ENCODE measurements at places on chromosomes 4 and X.

DNA sequence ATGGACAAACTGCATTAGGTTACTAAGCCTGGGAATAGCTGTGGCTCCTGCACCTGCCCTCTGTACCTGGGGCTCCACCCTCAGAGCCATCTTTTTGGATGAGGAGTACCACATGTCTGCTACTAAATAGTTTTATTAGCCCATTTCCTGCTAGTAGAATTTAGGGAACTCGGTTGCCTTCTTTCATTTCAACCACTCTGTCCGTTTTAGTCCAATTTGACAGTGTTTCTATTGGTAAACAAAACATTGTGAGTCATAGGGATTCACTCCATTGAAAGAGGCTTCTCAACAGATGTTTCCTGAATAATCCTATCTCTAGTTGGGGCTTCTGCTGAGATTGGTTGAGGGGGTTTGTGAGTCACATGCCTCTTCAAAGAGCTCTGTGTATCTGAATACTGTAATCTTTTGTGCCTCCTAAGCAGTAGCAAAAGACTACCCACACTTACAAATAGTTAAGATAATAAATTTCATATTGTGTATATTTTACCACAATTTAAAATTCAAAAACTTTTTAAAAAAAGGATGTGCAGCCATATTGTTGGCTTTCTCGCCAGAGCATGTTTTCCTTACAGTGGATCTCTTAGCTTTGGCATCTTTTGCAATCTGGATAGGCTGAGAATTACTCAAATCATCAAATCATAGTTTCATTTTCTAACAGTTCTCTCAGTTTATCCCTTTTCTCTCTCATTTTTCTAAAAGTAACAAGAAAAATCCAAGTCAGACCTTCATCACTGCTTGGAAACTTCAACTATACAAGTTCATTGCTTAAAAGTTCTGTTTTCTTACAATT, 9.9 kb downstream of the FAM200B start:
- DNase-seq = no peak

GRCh38 chr4:90281541-90282355, 154.6 kb downstream of the CCSER1 start:
- DNase-seq = no peak

DNA sequence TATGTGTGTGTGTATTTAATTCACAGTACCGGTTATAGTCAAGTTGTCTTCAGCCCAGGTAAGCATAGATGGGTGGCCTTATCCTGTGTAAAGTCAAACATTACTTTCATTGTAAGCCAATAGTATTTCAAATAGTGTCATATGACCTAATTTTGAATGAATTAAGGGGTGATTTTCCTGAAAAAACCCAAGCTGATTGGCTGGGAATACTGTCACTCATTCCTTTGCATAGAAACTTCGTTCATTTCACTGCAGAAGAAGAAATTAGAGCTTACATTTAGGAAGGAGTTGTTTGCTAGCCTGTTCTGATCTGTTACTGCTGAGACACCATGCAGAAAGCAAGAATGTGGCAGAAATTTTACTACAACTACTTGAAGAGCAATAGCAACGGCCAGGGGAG, 45.4 kb downstream of the SMARCAD1 start:
- DNase-seq = no peak

- no peak for DNase-seq
Observed at GRCh38 chr4:172207886-172208285, 394.7 kb downstream of the GALNTL6 start.

DNA sequence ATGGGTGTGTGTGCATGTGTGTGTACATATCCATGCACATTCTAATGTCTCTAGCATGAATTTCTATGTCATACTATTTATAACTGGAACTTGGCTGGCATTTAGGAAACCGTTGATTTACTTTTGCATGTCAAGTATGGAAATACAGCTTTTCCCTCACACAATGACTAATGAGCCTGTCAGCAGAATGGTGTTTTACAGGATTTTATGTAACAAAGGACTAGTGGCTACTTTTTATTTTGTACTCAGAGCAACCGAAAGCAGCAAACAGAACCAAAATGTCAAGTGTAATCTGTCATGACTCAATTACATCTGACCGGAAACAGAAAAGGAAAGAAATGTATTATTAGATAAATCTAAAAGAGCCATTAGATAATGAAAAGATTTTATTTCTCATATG, 1911.5 kb upstream of the AGA start:
- no peak for DNase-seq

DNA sequence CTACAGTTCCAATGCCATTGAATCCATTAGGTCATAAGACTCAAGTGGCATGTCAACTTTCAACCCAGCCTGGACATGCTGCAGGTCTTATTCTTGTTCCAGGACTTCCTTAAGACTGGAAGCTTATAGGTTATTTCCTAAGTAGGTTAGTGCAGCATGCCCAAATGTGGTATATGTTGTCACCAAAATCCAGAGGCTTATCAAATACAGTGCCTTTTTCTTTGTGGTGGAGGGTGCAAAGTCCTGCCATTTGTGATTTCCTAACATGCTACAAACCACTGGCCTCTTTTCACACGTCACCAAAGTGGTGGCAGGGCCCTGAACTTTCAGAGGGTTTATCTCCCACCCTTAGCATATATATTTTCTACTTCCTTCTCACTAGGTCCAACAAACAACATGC, 9.7 kb upstream of the TMEM184C start:
- DNase-seq = no peak

DNA sequence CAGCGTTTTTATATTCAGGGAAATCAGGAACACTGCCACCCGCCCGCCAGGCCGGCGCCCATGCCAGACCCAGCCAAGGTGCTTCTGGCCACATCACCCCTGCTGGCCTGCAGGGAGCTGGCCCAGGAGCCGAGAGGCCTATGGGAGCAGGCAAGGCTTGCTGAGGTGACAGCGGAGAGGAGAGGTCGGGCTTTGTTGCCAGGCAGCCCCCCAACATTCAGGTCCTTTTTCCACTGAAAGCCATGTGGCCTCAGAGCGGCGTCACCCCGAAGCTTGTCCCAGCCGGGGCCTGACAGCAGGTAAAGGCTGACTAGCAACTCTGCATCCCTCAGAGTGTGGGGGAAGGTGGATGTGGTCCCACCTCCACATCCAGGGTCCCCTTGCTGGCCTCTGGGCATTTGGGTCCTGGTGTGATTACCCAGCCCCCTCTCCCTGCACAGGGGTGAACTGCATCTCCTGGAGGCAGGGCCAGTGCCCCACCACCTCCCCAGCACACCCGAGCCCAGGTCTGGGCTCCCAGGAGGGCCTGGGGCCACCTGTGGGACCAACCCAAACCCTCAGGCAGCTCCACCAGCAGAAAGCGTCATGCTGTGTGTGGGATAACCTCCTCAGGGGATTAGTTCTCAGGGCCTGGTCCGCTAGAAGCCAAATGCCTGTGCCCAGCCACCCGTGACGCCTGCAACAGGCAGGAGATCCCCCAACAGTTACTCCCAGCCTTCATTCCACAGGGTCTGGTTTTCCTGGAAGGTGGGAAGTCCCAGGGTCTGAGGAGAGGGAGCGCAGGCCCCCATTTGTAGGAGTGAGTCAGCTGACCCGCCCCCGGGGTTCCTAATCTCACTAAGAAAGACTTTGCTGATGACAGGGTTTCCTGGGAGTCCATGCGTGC, at the start of gene PDE6B:
Gene PDE6B (plus strand): TSS at position 869 of the 886 bp plus-strand sequence. CDS start 54 bp downstream, outside the sequence.
- DNase-seq = no peak

- DNase-seq = no peak
Observed at GRCh38 chr4:140095694-140096482, 58.1 kb downstream of the MAML3 start.

GRCh38 chr4:2284934-2285612, 23.2 kb upstream of the MXD4 start:
- no peak for DNase-seq

DNA sequence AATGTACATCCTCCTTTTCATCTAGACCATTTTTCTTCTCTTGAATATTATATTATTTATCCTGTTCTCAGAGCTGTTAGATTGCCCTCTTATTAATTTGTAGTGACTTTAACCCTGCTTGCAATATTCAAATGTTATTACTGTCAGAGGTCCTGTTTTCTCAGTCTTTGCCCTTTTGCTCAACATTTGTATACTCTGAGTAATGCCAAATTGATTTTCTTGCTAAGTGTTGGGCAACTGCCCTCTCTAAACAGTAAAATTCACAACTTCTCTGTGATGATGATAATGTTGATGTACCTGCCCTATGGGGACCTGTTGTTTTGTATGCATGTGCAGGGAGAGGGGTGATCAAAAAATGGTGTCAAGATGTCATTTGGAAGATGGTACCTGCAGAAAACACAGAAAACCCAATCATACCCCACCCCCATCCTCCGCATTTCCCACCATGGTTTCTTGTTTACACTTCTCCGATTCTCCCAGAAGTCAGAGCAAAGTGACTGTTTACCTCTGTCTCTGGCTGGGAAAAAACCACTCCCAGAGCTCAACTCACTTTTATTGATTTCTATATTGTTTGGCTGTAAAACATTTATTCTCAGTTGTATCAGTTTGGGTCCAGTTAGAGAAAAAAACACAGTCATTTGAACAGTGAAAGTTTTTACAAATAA, 694.0 kb downstream of the IL1RAPL1 start:
- no peak for DNase-seq

DNA sequence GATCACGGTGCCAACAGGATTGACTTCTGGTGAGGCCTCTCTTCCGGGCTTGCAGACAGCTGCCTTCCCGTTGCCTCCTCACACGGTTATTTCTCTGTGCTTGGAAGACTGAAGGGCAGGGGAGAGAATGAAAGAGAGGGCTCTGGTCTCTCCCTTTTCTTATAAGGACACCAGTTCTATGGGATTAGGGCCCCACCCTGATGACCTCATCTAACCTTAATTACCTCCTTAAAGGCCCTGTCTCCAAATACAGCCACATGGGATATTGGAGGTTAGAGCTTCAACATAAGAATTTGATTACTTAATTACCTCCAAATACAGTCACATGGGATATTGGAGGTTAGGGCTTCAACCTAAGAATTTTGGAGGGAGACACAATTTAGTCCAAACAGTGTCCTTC, 46.5 kb downstream of the EVC start:
- no peak for DNase-seq

DNA sequence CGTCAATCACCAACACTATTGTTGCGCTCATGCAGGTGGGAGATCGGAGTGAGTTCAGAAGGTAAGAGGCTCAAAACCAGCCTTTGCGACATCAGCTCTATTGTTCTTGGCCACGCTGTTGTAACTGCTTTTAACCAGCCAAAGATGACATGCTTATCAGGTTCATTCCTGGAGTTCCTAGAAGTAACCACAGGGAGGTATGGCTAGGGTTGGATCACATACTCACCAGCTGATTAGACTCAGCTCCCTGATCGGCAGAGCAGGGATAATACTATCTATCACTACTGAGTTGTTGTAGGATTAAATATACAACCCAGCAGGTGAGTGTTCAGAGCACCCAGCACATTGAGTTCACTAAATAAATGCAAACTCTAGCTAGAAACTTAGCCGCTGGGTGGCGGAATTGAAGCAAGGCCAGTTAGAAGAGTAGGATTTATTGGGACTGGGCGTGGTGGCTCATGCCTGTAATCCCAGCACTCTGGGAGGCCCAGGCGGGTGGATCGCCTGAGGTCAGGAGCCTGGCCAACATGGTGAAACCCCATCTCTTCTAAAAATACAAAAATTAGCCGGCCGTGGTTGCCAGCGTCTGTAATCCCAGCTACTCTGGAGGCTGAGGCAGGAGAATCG, 12.4 kb downstream of the SLC34A2 start:
- DNase-seq = no peak

All from endothelial cell (in vitro differentiated cells).